ENCODE measurements at places on chromosomes 12 and 14. TPM values are rescaled to one million over a fixed set of nuclear protein-coding genes. Genes with fewer than 3 reads are reported as not detected.
A peak's percentile ranks its signal among the peaks of the same experiment; 100 is the strongest.

DNA sequence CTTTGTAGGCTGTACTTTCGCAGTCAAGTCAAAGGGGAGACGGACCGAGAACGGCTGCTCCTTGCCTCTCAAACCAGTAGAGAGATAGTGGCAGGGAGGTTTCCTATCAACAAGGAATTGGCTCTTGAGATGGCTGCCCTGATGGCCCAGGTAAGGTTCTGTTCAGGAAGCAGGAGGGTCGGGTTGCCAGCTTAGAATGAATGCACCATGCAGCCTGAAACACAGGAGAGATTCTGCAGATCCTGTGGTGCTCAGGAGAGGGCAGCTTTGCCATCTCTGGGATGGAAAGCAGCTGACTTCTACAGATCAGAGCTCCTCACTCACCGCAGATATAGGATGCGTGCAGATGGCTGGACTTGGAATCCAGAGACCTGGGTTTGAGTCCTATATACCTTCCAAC is 18.0 kb downstream of the PIGH start:
- no peak overlapping the region for H3K27ac ChIP-seq
- H3K36me3 ChIP-seq: no peaks in the 10 kb centered on the region
- H3K27me3 ChIP-seq: no peaks in the 10 kb centered on the region
- H3K4me1 ChIP-seq: no peaks in the 10 kb centered on the region
- no peak for DNase-seq

DNA sequence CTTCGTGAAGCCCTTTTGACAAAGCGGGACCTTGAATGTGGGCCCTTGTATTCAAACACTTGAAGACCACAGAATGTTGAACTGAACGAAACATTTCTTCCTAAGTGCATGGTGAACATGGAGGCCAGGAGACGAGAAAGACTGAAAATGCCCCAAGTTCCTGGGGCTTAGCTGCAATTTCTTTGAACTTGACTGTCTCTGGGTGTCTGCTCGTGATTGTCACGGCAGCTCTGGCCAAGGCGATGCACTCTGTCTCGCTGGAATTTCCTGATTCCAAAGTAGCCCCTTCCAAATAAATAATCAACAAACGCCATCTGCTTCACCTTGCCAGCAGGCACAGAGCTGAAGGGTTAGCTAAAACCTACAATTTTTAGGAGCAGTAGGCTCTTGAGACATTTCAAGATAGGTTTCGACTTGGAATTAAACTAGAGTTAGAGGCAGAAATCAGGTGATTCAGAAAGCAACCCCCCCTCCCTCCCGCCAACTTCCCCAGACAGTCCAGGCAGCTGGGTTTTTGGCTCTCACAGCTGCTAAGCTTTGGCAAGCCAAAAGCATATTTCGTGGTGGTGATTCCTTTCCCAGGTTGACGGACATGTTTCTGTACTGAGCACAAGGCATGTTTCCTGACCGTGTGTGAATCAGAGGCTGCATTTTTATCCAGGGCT is 13.5 kb upstream of the IRF2BPL start:
- H3K27ac ChIP-seq: peak overlapping the region; percentile 92
- H3K4me1 ChIP-seq: peaks cover 40% of the 10 kb centered on the region
- peak; percentile 69 for DNase-seq
- no peaks in the 10 kb centered on the region for H3K36me3 ChIP-seq

- peak; percentile 31 for DNase-seq
- H3K27ac ChIP-seq: no peak overlapping the region
- H3K4me3 ChIP-seq: no peak overlapping the region
- H3K27me3 ChIP-seq: no peaks in the 10 kb centered on the region
- H3K4me1 ChIP-seq: no peaks in the 10 kb centered on the region
Measured at GRCh38 chr12:9673404-9674225, 4.1 kb downstream of the CLEC2D start.

GRCh38 chr12:124389138-124389724 is 94.3 kb downstream of the RFLNA start:
- H3K27ac ChIP-seq: peak overlapping the region; percentile 83
- no peaks in the 10 kb centered on the region for H3K36me3 ChIP-seq
- H3K27me3 ChIP-seq: no peaks in the 10 kb centered on the region
- DNase-seq: peak; percentile 91
- H3K4me3 ChIP-seq: peak overlapping the region; percentile 47

DNA sequence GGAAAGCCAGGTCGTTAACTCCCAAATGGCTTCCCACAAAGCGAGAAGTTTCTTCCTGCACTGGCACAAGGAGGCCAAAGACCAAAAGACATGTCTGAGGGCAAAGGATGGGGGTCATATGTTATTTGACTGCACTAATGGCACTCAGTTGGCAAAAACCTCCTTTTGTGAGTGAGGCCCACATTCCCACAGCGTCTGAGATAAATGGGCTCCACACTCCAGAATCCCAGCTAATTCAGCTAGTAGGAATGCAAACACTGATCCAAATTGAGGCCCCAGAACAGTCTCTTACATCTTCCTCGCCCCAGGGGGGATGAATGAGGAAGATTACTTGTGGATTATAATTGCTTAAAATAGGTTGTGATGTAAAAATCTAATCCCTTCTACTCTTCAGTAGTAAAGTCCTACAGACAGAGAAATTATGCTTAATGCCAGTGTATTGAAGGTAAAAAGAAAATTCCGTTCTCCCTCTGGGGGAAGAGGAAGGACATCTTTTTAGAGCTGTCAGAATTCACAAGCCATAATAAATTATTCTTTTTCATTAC is 86.4 kb upstream of the PIWIL1 start:
- no peak overlapping the region for H3K4me3 ChIP-seq
- DNase-seq: no peak
- no peaks in the 10 kb centered on the region for H3K36me3 ChIP-seq
- H3K4me1 ChIP-seq: no peaks in the 10 kb centered on the region

DNA sequence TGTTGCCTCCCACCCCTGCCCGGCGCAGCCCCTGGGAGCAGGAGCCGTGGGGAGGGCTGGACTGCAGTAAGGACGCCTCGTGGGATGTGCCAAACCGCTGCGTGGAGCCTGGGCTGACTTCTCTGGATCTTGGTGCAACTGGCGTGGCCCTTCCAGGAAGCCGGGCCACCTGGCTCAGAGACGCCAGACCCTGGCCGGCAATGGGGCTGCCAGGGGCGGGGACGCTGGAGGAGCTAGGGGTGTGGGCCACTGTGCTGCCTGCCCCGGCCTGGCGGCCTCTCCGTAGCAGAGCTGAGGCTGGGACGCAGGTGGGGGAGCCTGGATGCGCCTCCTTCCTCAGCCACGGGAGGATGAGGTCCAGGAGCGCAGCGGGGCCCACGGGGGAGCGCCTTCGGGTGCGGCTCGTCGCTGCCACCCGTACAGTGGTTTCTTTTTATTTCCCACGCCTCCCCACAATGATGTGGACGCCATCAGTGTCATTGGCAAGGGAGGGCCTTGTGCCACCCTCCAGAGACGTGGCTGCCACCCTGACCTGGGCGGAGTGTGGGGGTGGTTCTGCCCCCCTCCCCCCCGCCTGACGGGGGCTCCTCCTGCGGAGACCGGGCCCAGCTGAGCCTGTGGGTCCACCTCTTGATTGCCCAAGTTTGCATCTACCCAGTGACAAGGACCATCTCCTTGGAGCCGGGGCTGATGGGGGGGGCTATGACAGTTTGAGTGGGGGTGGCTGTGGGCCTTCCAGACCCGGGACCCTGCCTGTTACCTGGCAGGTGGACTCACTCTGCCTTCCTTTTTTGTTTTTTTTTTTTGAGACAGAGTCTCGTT is 11.3 kb downstream of the DDX51 start:
- H3K36me3 ChIP-seq: no peaks in the 10 kb centered on the region
- no peak overlapping the region for H3K4me3 ChIP-seq
- no peaks in the 10 kb centered on the region for H3K27me3 ChIP-seq
- no peak for DNase-seq
- no peak overlapping the region for H3K27ac ChIP-seq
- no peaks in the 10 kb centered on the region for H3K4me1 ChIP-seq

- H3K36me3 ChIP-seq: no peaks in the 10 kb centered on the region
- peaks cover 18% of the 10 kb centered on the region for H3K4me1 ChIP-seq
- H3K4me3 ChIP-seq: no peak overlapping the region
- no peak overlapping the region for H3K27ac ChIP-seq
- no peak for DNase-seq
Measured at GRCh38 chr12:116130431-116130830, 147.1 kb downstream of the MED13L start.

GRCh38 chr12:103969391-103969790 is 3.7 kb downstream of the TDG start:
- no peak for DNase-seq
- no peak overlapping the region for H3K4me3 ChIP-seq
- H3K27ac ChIP-seq: no peak overlapping the region
- H3K36me3 ChIP-seq: no peaks in the 10 kb centered on the region
- no peaks in the 10 kb centered on the region for H3K27me3 ChIP-seq
- H3K4me1 ChIP-seq: peaks cover 8% of the 10 kb centered on the region

- H3K36me3 ChIP-seq: no peaks in the 10 kb centered on the region
- no peak overlapping the region for H3K4me3 ChIP-seq
- no peaks in the 10 kb centered on the region for H3K4me1 ChIP-seq
- H3K27me3 ChIP-seq: no peaks in the 10 kb centered on the region
Measured at GRCh38 chr12:104698871-104699270, 242.1 kb downstream of the CHST11 start.

GRCh38 chr14:74547331-74547927 is 53.9 kb downstream of the ISCA2 start:
- no peaks in the 10 kb centered on the region for H3K27me3 ChIP-seq
- no peaks in the 10 kb centered on the region for H3K36me3 ChIP-seq
- no peak overlapping the region for H3K4me3 ChIP-seq
- H3K27ac ChIP-seq: no peak overlapping the region
- peaks cover 6% of the 10 kb centered on the region for H3K4me1 ChIP-seq

GRCh38 chr12:114746297-114747011 is 62.5 kb upstream of the TBX3 start:
- no peak overlapping the region for H3K4me3 ChIP-seq
- H3K27me3 ChIP-seq: no peaks in the 10 kb centered on the region
- no peak for DNase-seq
- no peaks in the 10 kb centered on the region for H3K36me3 ChIP-seq

DNA sequence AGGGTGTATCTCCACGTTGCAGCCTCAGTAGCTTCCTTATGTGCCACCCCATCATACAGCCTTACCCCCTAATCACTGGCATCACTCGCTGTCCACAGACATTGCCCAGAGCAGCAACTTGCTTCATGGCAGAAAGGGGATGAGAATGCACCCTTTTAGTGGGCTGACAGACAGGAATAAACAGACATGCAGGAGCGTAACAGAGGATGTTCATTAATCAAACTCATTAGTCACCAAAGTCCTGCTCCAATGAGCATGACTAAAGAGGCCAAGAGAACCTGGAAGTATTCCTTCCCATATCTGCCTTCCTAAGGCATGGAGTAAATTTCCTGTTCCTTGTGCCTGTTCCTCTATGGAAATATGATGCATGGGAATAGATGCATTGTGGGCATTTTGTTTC is 197.0 kb downstream of the PHLDA1 start:
- H3K4me3 ChIP-seq: no peak overlapping the region
- no peaks in the 10 kb centered on the region for H3K27me3 ChIP-seq
- H3K27ac ChIP-seq: no peak overlapping the region
- H3K36me3 ChIP-seq: no peaks in the 10 kb centered on the region

- H3K36me3 ChIP-seq: no peaks in the 10 kb centered on the region
- peak; percentile 60 for DNase-seq
- no peak overlapping the region for H3K4me3 ChIP-seq
- peak overlapping the region; percentile 75 for H3K27ac ChIP-seq
Measured at GRCh38 chr14:61477712-61478462, 156.5 kb downstream of the PRKCH start.

DNA sequence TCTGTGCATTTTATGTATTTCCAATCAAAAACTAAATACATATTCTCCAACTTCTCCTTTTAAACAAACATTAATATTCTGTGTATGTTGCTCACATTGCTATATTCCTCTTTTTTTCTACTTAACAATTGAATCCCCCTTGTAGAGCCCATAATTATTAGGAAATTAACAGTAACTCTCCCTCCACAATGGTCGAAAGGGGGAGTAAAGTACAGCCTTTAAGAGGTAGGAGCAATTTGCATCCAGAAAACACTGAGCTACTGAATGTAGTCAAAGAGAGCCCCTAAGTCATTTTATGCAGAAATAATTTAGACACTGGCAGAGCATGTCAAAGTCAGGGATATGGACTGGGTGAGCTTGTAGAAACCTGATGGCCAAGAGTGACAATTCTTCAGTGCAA is 57.2 kb upstream of the SCN8A start:
- H3K27me3 ChIP-seq: no peaks in the 10 kb centered on the region
- no peak for DNase-seq
- H3K4me1 ChIP-seq: no peaks in the 10 kb centered on the region
- no peak overlapping the region for H3K4me3 ChIP-seq

GRCh38 chr12:104294927-104295668 is 8.4 kb upstream of the EID3 start:
- H3K27ac ChIP-seq: no peak overlapping the region
- no peaks in the 10 kb centered on the region for H3K27me3 ChIP-seq
- no peak for DNase-seq
- H3K4me1 ChIP-seq: peaks cover 9% of the 10 kb centered on the region

Gene PLEKHH1
- total RNA-seq: 15.7 TPM

Gene KRT71
- not detected for total RNA-seq

Gene C1QL4
- not detected for total RNA-seq

Gene PABPN1
- 136 TPM for total RNA-seq

Gene TAMALIN
- 26.8 TPM for total RNA-seq

Gene KCNC2
- total RNA-seq: not detected

Gene PTPRO
- total RNA-seq: 0.46 TPM

Gene CPNE6
- not detected for total RNA-seq

Gene NR1H4
- total RNA-seq: 10.0 TPM

Measured in ovary (tissue), 10 donors.